ENCODE measurements at places on chromosomes 1 and 21.

DNA sequence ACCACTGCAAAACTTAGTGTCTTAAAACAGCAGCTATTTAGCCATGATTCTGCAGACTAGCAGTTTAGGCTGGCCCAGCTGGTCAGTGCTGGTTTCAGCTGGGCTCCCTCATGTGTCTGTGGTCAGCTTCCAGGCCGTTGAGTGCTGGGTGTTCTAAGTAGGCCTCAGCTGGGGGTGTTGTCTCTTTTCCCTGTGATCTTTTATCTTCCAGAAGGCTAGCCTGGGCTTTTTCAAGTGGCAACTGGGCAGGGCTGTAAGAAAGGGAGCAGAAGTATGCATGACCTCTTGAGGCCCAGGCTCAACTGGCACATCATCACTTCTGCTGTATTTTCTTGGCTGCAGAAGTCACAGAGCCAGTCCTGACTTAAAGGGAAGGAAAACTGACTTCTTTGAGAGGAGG, 136.1 kb downstream of the KIF26B start:
- no peak for DNase-seq

DNA sequence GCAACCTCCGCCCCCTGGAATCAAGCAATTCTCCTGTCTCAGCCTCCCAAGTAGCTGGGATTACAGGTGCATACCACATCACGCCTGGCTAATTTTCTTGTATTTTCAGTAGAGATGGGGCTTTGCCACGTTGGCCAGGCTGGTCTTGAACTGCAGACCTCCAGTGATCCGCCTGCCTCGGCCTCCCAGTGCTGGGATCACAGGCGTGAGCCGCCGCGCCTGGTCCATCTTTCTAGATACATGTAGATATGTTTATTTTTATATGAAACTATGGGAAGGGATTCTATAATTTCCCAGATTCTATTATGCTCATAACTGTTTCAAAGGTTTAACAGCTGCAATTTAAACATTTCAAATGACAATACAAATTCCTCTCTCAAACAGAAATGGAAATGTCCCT, 27.1 kb downstream of the CLCC1 start:
- no peak for DNase-seq

DNA sequence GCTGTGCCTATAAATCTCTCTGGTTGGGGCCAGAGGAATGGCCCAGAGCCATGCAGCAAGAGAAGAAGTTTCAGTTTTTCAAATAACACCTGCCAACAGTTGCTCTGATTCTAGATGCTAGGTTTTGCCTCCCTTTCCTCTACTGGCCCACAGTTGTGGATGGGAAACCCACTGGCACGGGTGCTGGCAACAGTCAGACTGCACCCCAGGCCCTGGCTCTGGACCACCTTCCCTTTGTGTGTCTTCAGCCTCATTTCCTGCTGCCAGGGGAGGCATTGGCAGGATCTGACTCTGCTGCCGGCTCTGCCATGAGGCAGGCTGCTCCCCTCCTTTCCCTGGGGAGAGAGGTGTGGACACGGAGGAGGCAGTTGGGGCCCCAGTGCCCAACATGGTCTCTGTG, 142.0 kb downstream of the IGSF21 start:
- DNase-seq: no peak

GRCh38 chr1:6245869-6246496, 2.0 kb downstream of the HES3 start:
- DNase-seq: no peak

- no peak for DNase-seq
Measured at GRCh38 chr1:246769306-246769705, 45.1 kb downstream of the SCCPDH start.

DNA sequence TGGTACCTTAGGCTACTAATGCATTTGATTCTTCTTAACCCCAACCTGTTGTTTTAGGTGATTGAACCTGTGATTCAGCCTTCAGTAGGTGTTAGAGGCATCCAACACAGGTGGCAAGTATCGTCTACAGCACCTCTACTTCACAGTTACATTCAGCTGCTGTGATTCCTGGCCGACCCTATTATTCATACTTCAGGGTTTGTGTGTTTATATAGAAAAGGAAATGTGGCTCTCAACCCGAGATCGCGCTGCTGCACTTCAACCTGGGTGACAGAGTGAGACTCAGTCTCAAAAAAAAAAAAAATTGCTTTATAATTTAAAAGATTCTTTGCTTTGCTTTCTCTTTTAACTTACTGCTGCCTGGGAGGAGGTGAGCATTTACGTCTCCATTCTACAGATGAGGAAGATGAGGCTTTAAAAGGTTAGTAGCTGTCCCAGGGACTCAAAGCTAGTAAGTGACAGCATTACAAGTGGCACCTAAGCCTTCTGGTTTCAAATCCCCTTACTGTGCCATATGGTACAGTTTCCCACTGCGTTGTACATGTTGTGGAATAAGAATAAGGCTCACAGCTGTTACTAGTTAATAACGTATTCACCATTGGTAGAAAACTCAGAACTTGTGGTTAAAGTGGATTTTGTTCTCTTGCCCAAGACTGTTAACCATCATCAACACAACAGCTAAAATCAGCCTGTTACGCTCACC, 9.9 kb upstream of the GPR25 start:
- no peak for DNase-seq

GRCh38 chr1:102941366-102941947, 166.9 kb downstream of the COL11A1 start:
- DNase-seq: no peak

DNA sequence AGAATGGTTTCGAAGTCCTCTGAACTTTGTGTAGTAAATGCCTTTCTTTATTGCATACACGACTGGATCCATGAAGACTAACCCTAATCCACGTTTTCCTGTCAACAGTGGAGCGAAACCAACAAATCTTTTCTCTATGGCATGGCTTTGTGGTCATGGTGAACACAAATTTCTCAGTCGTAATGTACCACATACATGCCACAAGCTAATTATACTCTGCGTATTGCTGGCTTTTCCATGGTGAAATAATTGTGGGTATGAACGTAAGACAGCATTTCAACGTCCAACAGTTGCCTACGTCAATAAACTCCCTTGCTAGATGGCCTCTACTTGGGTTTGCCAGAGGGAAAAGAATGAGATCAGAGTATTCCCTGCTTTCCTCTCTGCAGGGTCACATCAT, 27.5 kb downstream of the INTS7 start:
- DNase-seq: no peak

- DNase-seq: no peak
Measured at GRCh38 chr1:207579436-207579799, 65.5 kb upstream of the CR1L start.

Data from stimulated activated CD8-positive, alpha-beta memory T cell treated with anti-CD3 and anti-CD28 coated beads, Interleukin-7, amount 100 ng/mL, for 4 hours (primary cell).